ENCODE measurements at places on chromosomes 3 and 15.

DNA sequence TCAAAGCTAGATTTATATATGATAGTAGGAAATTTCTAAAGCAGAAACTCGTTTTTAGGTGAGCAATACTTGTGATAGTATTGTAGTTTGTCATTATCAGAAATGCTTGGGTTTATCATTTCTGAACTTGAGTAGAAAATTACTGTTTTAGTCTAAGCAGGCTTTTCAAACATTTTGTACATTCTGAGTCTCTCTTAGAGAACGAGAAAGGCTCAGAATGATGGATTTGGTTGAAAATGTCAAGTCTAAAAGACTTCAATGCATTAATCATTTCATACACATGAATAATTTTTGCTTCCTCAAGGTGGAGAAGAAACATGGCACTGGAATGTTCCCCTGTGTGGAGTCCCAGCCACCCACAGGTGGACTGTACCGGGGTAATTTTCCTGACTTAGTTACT is 387.1 kb downstream of the NAALADL2 start:
- DNase-seq: no peak

DNA sequence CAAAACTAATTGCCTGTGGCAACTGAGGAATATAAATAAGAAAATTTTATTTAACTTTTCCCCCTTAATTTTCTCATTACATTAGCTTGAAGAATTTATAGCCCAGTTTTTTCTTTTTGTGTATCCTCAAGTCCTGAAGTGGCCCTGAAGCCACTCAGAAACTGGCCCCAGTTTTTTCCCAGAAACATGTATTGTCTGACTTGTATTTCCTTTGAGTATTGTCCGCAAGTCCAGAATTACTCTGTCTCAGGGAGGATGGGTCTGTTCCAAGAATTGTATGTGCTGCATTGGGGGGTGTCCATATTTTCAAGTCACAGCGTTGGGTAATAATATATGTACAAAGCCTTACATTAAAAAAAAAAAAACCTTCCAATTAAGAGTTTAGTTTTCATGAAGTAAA is 149.7 kb upstream of the IL12A start:
- no peak for DNase-seq

DNA sequence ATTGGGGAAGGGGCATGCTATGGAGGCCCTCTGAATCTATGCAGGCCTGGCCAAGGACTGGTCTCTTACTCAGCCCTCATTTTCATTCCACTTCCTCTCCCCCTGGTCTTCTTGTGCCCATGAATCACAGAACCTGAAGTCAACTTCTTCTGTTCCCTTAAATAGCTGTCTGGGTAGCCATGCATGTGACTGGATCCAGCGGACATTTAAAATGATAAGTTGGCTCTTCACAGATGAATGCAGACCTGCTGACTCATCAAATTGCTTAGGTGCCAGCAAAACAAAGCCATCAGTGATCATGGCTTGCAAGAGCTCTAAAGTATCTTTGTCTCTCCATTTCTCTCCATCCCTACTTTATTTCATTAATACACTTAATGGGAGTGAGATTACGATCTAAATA is 90.1 kb upstream of the CADPS start:
- DNase-seq: no peak

- DNase-seq: no peak
These were observed 2.3 kb downstream of the TPM1 start for GRCh38 chr15:63044645-63045464.

GRCh38 chr15:100932676-100933348 is 13.7 kb downstream of the LRRK1 start:
- DNase-seq: no peak

DNA sequence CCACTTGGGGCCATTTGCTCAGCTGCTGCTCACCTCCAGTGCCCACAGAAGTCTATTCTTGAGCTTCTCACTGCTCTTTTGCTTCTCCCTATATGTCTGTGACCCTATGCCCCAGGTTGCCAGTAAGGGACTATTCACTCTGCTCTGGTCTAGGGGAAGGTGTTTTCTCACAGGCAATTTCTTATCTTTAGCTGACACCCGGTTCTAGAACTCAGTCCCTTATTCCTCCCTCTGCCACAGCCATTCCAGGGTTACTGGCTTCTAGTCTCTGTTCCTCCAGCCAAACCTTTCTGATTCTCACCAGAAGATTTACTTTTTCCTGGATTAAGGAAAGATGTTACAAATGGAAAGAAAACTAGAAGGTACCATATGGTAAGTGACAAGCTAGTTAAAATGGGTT is 574.0 kb downstream of the NTRK3 start:
- no peak for DNase-seq

DNA sequence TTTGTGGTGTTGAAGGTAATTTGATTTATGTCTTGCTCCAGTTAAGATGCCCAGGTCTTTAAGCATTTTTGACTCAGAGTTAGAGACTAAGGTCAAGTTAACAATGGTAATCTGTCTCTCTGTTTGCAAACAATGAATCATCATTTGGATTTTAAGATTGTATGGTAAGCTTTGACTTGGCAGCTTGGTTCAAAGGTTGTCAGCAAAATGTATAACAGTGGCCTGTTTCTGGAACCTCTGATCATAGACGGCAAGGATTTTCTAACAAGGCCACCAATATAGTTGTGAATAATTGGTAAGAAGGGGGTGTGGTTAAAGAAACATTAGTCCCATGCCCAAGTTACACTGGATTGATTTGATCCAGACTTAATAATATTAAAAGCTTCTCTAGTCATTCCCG is 775.2 kb upstream of the GOLIM4 start:
- DNase-seq: no peak

- no peak for DNase-seq
These were observed 112.5 kb downstream of the IGF2BP2 start for GRCh38 chr3:185712337-185712736.

GRCh38 chr3:99012051-99012450 is 110.6 kb upstream of the DCBLD2 start:
- no peak for DNase-seq

DNA sequence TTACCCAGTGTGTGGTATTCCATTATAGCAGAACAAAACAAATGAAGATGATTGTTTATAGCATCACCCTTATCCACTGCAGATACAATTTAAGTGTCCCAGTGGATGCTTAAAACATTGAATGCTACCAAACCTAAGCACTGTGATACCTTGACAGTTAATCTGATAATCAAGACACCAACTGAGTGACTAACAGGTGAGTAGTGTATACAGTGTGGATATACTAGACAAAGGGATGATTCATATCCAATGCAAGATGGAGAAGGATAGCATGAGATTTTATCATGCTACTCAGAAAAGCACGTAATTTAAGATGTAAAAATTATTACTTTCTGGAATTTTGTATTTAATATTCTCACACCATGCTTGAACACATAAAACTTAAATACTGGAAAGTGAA is 1449.0 kb downstream of the OTOL1 start:
- DNase-seq: no peak

DNA sequence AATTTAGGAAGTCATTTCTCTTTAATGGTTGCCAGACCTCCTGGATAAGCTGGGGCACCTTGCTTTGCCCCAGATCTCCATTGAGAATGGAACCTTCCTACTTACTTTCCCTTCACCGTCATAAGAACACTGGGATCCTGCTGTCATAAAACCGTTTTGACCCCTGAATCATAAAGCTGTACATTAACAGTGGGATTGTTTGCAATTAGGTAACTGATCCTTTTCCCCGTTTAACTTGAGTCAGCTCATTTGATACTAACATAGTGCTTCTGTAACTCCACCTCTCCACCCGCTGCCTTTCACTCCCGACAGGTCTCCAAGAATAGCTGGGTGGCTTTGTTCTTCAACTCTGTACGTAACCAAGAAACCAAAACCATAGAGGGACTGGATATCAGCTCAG is 308.2 kb upstream of the WNT5A start:
- no peak for DNase-seq

DNA sequence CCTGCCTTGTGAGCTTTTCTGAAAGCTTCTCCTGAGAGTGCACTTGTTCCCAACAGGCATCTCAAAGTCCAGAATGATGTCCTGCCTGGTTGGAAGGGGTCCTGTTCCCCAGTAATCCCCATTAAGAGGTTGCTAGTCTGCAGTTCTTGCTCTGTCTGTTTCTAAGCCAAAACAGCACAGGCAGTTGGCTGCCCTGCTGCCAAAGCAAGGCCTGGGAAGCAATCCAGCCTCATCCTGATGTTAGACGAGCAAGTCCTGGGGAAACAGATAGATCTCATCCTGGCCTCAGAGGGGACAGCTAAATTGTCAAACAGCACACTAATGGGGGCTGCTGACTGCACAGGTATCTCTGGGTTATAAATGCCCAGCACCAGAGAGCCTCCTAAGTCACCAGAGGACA is 198.0 kb downstream of the EPHB1 start:
- DNase-seq: no peak

DNA sequence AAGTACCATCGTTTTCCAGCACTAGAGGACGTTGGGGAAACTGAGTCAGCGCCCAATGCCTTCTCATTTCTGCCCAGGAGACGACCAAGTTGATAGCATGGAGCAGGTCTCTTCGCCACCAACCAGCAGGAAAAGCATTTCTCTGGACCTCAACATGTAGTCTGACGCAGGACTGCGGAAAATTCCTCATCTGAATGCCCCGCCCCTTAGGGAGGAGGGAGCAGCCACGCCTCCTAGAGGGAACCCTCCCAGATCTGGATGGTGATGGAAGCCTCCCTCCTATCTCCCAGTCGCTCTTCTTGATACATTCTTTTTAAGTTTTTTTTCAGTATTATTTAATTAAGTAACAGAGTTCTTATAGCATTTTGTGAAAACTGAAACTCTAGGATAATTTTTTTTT is 17.4 kb upstream of the MINDY4B start:
- DNase-seq: no peak

- no peak for DNase-seq
These were observed 70.2 kb downstream of the PEAK1 start for GRCh38 chr15:77349666-77350065.

DNA sequence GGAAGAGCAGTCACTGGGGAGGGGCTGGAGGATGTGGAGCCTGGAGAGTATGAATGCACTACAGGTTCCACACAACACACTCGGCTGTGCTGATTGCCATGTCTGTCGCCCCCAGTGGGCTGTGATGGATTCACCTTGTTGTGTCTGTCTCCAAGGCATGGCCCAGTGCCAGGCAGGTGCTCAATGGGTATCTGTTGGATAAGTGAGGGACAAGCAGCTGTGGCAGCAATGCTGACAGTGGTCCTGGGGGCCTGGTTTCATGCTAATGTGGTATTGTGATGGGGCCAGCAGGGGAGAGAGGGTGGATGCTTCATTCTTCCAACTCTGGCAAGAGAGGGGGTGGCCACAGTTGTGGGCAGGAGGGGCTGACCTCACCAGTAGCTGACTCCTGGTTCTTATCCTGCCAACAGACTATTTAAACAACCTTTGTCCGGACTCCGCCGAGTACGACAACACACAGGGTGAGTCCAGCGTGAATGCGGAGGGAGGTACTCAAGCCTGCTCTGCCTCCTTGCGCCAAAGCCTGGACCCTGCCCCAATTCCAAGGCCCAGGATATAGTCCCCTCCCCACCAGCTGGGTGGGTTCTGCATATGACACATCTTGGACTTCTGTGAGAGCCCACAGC is 47.3 kb upstream of the NR2C2 start:
- no peak for DNase-seq

- no peak for DNase-seq
These were observed 7.9 kb downstream of the HTR3D start for GRCh38 chr3:184039414-184039813.

GRCh38 chr15:54521206-54521605 is 543.0 kb downstream of the UNC13C start:
- no peak for DNase-seq

- no peak for DNase-seq
These were observed 64.4 kb downstream of the P2RY1 start for GRCh38 chr3:152899306-152899705.

DNA sequence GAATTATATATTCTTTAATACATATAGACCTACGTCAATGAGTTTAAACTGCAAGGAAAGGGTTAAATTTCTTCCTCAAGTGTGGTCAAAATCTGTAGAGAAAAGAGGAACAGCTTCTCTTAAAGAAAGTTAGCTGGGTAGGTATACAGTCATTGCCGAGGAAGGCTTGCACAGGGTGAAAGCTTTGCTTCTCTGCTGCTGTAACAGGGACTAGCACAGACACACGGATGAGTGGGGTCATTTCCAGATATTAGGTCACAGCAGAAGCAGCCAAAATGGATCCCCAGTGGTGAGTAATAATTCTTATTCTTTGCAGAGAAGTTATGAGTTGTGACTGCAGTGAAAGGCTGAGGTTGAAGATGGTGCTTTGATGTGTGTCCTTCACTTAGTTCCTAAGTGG is at the start of gene CD86:
TSS of gene CD86 (plus strand) at position 148 of the 400 bp plus-strand sequence. CDS start at position 276, 128 bp downstream.
- DNase-seq: no peak

- DNase-seq: no peak
These were observed 3.8 kb downstream of the EIF2AK4 start for GRCh38 chr15:39937696-39938095.

DNA sequence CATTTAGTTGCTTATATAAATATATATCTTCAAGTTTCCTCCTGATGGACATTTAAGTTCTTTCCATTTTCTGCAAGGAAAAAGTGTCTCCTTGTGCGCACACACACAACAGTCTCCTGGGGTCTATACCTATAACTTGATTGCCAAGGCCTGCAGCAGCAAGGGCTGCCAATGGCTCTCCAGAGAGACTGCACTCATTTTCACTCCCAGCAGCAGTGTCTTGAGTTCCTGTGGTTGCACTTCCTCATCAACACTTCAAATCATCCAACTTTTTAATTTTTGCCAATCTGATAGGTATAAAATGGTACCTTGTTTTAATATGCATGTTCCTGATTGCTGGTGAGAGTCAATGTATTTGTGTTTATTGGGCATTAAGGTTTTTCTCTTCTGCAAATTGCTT is 23.1 kb downstream of the TNFAIP8L3 start:
- no peak for DNase-seq

DNA sequence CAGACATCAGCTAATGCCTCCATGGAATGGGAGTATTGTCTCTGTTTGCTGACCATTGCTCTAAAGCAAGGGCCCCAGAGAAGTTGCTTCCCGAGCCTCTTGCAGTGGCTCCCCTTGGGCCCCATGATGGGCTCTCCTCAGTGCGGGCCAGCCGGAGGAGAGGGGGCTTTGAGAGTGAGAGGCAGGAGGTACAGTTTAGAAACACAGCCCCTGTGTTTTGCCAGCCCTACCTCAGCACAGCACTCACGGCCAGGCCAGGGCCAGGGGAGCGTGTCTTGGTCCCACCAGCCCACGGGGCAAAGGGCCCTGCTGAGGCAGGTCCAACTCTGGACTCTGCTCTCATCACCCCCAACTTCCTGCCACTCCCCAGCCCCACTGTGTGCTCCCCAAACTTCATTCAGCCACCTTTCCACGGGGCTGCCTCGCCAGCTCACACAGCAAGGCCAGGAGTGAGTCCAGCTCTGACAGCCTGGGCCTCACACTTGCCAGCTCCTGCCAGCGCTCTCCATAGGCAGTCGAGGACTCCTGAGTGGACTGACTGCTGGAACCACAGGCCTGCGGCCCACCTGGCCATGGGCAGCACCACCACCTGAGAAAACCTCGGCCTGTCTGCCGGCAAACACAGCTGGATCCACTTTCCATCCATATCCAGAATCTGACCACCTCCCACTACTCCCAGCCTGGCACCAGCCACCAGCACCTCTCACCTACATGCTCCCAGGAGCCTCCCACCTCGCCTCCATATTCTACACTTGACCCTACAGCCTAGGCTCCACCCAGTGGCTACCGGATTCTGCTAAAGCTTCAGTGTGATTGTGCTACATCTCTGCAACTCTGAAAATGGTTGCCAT is 99.0 kb downstream of the TLE3 start:
- no peak for DNase-seq
